Natural killer cell treated with Interleukin-12 subunit alpha and Interleukin-12 subunit beta and Interleukin-15 and Interleukin-18, amount 100 ng/mL, for 72 hours (primary cell): ENCODE measurements at places on chromosomes 1 and 21. TPM values are rescaled to one million over a fixed set of nuclear protein-coding genes. Genes with fewer than 3 reads are reported as not detected.
A peak's percentile ranks its signal among the peaks of the same experiment; 100 is the strongest.

GRCh38 chr1:32341186-32341757, 5.2 kb upstream of the MARCKSL1 start:
- H3K36me3 ChIP-seq = no peaks in the 10 kb centered on the region
- H3K27ac ChIP-seq = no peak overlapping the region
- no peak for DNase-seq

DNA sequence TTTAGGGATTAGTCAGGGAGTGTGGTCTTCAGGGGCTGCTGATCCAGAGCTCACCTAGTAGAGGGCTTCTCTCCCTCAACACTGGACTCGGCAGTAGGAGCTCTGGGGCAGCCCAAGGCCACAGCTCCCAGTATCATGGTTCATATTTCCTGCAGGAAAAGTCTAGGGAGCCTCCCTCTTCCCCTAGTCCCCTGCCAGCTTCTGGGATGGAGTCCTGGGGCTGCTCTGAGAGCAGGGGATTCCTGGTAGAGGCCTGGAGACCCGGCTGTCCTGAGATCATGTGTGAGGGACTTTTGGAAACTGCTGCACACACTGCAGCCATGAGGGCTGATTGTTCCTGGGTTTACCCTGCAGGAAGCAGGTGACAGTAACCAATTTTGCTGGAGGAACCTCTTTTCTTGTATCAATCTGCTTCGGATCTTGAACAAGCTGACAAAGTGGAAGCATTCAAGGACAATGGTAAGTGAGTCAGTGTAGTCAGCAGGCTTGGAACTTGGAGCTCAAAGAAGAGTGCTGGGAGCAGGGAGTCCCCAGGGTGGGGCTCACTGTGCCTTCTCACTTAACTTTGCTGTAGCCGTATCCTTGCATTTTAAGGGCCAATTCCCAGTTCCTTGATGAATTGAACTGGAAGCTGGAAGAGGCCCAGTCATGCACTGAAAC, 16.3 kb downstream of the STRIP1 start:
- H3K36me3 ChIP-seq = peaks cover 20% of the 10 kb centered on the region
- no peak overlapping the region for H3K4me3 ChIP-seq
- H3K27ac ChIP-seq = no peak overlapping the region

DNA sequence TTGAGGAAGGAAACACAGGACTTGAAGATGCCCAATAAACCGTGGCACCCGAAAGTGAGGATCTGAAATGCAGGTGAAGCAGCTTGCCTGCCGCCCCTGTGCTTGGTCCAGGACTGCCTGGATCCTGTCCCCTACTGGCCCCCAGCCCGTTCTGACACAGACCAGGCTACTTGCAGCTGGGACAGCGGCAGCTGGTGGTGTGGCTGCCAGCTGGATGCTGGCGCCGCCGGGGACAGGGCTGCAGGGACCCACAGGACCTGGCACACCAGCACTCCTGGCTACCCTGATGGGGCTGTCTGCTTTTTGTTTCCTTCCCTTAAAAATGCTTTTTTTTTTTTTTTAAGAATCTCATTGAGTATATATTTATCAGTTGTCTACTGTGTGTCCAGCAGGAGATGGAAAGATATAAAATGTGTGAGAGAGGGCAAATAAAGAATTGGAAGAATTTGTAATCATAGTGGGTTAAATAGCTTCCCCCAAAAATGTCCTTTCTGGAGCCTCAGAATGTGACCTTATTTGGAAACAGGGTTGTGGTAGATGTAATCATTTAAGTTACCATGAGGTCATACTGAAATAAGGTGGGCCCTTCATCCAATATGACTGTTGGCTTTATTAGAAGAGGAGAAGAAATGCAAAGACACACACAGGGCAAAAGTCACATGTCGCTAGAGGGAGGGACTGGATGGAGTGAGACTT, 165.6 kb downstream of the DSCAM start:
- DNase-seq = no peak
- H3K27me3 ChIP-seq = no peaks in the 10 kb centered on the region
- H3K27ac ChIP-seq = no peak overlapping the region
- peaks cover 11% of the 10 kb centered on the region for H3K36me3 ChIP-seq

GRCh38 chr1:179175011-179175841, 54.3 kb downstream of the ABL2 start:
- H3K27ac ChIP-seq = no peak overlapping the region
- H3K4me1 ChIP-seq = peaks cover 8% of the 10 kb centered on the region
- no peaks in the 10 kb centered on the region for H3K36me3 ChIP-seq

DNA sequence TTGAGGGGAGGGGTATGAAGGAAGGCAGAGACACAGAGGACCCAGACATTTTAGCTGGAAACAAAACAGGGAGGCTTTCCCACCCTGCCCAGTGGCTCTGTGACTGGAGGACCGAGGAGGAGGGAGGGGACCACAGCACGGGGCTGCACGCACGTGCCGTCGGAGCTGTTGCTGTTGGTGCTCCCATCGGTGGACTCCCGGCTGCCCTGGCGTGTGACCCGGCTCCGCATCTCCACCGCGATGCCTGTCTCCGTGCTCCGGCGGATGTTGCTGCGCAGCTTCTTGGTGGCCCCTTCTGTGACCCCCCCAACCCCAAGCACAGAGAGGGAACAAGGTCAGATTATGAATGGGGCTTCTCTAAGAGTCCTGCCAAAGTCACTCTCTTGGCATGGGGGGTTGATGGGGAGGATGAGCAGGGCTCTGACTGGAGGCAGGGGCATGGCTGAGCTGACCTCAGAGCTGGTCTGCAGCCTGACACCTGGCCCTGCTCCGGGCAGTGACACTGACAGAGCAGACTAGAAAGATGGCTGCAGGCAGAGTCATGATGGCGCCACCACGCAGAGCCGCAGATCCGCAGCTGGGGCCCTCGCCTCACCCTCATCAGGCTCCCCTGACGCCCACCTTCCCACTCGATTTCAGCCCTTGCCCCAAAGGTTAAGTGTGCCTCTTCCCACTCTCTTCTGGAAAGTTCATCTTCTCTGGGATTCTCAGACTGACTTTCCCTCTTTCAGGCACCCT, 29.6 kb downstream of the RIMS3 start:
- no peak overlapping the region for H3K27ac ChIP-seq
- H3K4me3 ChIP-seq = no peak overlapping the region

DNA sequence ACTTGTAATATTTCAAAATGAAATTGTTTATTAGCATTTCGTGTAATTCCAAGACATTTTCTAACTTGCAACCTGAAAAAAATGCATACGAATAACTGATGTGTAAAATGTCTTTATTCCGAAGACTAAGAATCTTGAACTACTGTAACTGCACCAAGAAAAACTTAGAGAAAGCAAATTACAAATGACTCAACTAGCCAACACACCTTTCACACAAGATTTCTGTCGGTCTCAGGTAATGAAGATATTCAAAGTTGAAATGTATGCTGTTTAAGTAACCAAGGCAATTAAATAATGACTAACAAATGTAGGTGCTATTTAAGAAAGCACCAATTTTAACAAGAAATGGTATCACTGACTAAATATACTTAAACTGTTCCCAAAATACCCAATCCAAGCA, 2.1 kb downstream of the CLSTN1 start:
- no peaks in the 10 kb centered on the region for H3K36me3 ChIP-seq
- no peaks in the 10 kb centered on the region for H3K27me3 ChIP-seq
- no peak for DNase-seq
- H3K27ac ChIP-seq = peak overlapping the region; percentile 74
- H3K4me3 ChIP-seq = peak overlapping the region; percentile 92

DNA sequence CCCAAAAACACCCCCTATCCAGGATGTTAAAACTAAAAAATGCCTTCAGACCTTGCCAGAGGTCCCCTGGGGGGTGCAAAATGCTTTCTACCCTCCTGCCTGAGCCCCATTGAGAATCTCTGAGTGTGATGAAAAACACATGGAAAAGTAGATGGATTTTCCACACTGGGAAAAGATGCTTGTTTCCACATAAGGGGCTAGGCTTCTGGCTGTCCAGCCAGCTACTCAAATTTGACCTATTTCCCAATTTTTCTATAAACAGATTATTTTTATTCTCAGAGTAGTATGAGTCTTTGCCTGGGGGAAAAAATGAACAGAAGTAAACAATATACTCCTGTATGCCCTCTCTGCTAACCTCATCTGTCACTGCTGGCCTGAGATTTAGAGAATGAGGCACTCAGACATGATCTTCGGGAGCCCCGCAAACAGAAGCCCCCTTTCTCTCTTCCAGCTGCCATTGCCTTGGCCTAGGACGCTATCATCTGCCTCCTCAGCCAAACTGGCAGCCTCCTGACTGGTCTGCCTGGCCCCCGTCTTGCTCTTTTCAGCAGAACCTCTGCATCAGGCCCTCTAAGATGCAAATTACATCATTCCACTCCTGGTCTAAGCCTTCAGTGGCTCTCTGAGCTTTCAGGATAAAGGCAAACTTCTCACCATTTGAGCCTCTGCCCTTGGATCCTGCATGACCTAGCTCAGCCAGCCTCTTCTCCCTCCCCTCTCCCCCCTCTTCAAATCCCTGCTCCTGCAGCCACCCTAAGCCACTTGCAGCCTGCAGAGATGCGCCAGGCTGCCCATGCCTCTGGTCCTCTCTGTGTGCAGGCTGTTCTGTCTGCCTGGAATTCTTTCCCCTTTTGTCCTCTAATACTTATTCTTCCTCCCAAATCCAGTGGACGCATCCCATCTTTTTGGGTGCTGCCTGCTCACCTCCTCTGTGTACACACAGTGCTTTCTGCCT, 39.7 kb upstream of the TMEM125 start:
- no peaks in the 10 kb centered on the region for H3K36me3 ChIP-seq
- no peaks in the 10 kb centered on the region for H3K4me1 ChIP-seq
- DNase-seq = no peak

DNA sequence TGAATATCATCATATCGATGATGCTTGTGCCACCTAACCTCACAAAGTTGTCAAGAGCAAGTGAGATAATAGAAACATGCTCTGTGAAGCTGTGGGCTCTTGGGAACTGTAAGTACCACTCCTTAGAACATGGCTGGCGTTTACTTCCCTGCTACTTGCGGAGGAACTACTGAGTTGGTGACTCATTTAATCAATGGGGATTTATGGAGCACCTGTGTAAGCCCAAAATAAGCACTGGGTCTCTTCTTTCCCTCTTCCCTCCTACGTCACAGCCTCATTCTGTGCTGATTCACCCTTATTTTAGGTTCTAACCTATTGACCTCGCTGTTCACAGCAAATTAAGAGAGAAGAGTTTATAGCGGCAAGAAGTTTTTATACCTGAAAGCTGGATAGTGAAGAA, 52.9 kb downstream of the PRDM2 start:
- H3K4me1 ChIP-seq = peaks cover 77% of the 10 kb centered on the region
- no peaks in the 10 kb centered on the region for H3K27me3 ChIP-seq
- no peak for DNase-seq
- H3K27ac ChIP-seq = peak overlapping the region; percentile 90
- peak overlapping the region; percentile 92 for H3K4me3 ChIP-seq

GRCh38 chr1:184359909-184360308, 26.9 kb upstream of the C1orf21 start:
- DNase-seq = no peak
- no peak overlapping the region for H3K4me3 ChIP-seq
- no peaks in the 10 kb centered on the region for H3K4me1 ChIP-seq
- H3K36me3 ChIP-seq = no peaks in the 10 kb centered on the region

LCE2C gene
- total RNA-seq = not detected

DTL gene
- total RNA-seq = 90.3 TPM

IGSF3 gene
- 0.24 TPM for total RNA-seq

HOOK1 gene
- 1.1 TPM for total RNA-seq

SMCP gene
- total RNA-seq = not detected

CAMK1G gene
- total RNA-seq = not detected
